ENCODE measurements at places on chromosomes 3 and 15.

GRCh38 chr3:27715454-27715806 lies 6.7 kb downstream of the EOMES start:
- no peak for DNase-seq

DNA sequence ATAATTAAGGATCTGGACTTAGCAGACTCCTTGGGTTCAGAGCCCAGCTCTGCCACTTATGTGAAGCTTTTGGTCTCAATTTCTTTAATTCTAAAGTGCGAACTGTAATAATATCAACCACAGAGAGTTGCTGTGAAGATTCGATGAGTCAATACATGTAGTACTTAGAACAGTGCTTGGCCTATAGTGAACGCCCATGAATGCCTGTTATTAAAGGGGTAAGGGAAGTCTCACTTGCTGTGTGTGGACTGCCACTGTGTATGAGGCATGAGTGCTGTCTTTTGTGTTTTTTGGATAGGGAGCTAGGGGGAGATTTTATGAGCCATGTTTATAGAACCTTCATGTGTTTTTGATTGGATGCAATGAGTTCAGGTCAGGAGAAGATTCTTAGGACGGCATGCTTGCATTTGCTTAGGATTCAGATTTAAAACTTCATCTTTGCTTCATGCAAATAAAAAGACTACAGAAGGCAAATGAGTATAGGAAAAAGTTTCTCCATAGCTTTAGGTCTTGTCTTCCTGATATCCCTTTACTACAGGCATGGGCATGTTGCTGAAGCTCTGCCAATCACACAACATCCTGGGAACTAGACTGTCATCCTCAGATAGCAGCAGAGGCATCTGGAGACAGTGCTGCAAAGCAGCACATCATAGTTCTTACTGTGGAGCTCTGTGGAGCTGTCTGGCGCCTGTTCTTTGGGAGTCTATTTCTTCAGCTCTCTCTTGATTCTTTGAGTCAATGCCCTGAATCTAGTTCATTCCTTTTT lies 50.0 kb downstream of the PLS1 start:
- DNase-seq, result no peak

DNA sequence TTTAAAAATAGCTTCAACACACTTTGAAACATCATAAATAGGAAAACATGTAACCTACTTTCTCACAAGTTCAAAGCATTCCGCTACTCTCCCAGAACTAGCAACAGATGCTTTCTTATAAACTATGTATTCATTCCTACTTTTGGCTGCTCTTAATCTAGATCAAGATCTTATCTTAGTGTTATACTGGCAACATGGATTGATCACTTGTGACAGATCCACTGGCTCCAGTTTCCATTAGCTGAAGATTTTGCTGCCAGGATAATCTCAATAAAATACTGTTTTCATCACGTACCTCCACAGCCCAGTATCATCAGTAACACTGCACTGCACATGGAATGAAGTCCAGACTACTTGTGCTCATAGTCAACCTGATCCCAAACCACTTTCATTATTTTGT lies 491.7 kb upstream of the AGTR1 start:
- DNase-seq, result no peak

DNA sequence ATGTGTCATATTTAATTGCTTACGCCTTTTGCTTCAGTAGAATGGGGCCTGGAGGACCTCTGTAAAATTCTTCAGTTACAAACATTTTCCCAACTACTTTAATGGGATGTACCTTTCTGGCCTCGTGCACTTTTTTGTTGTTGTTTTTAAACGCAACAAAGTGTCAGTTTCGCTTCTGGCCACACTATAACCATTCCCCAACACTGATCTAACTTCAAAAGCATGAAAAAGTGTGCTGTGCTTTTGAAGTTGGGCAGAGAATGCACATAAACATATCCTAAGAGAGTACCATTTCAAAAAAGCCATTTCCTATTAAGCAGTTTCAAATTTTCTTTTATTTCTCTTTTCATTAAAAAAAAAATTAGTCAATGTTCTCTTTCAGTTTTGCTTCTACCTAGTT lies 435.8 kb downstream of the CNTN6 start:
- DNase-seq, result no peak

- DNase-seq, result no peak
These were observed 189.2 kb downstream of the TP63 start for GRCh38 chr3:189820365-189820720.

- no peak for DNase-seq
These were observed 572.2 kb downstream of the MECOM start for GRCh38 chr3:169091196-169091823.

DNA sequence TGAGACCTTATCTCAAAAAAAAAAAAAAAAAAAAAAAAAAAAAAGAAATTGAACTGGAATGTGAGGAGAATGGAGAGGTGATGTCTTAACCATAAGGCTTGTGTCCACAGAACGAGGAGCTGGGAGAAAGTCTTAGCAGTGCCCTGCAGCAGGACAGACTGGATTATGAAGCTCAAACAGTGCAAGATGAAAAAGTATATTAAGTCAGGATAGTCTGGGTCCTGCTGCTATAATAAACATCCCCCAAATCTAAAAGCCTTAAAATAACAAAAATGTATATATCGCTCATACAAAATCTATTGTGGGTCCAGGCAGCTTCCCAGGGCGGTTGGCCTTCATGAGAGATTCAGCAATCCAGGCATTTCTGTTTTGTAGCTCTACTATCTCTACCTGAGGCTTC lies 175.5 kb downstream of the RAB11A start:
- DNase-seq, result no peak

- DNase-seq, result no peak
These were observed 843.9 kb downstream of the TUSC7 start for GRCh38 chr3:117553461-117553860.

DNA sequence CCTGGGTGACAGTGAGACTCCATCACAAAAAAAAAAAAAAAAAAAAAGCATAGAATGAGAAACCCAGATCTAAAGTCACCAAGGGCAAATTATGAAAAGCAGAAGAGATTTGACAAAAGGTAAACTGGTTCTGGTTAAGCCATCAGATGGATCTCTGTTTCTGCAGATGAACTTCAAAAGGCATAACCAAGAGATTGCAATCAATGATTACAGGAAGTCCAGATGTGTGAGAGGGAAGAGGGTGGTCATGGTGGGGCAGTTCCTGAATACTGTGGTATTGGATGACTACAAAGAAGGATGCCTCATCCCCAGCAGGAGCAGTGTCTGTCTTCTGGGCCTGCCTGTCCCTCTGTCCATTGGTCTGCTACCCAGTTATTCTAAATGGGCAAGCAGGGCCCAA lies 3.8 kb downstream of the P4HTM start:
- no peak for DNase-seq

DNA sequence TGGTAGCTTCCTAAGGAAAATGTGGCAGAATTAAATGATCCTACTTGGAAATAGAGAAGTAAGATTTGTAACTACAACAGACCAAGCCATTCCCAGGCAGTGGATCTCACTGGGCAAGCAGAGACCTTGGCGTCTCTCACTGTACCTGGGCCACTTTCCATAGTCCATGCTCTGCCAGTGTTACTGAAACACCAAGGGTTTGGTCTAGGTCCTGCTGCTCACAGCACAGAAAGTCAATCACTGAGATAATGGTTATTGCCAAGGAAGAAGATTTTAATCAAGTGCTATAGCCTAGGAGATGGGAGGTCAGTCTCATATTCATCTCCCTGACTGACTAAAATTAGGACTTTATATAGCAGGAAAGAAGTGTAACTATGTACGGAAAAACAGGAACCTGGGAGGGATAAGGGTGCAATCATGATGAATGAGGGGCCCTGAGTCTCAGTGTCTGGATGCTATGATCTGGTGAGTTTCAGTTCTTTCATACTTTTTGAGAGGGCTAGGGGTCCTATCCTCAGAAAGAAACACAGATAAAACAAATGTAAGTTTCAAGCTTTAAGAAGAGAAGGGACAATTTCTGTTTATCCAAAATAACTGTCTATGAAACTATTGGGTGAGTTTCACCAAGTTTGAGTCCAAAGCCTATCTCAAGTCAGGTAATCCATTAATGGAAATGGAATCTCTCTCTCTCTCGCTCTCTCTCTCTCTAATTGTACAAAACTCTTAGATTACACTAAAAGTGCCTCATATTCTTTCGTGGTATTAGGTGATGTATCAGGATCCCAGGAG lies 20.6 kb downstream of the GPR15 start:
- DNase-seq, result no peak

- no peak for DNase-seq
These were observed 69.0 kb upstream of the FNDC3B start for GRCh38 chr3:171970301-171970788.

GRCh38 chr3:133851931-133852330 lies 43.8 kb downstream of the RAB6B start:
- no peak for DNase-seq

DNA sequence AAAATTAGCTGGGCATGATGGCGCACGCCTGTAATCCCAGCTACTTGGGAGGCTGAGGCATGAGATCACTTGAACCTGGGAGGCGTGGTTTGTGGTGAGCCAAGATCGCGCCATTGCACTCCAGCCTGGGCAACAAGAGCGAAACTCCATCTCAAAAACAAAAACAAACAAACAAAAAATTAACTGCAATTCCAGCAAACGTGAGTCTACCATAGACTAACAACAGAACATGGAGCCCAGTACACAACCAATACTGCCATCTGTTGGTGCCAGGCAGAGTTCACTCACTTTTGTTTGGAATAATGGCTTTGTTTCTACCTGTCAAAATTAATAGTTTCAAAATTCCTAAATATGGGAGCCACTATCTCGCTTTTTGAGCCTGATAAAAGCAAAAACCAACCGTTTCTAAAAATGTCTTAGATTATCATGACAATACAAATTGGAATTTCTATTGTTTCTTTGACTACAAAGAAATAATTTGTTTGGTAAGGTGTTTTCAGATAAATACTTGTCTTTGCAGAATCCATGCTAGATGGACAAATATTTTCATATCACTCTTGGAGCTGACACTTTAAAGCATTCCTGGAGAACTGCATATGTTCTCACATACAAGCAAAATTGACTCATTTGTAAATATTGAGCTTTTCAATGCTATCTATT lies 45.0 kb downstream of the GPR176 start:
- DNase-seq, result no peak

DNA sequence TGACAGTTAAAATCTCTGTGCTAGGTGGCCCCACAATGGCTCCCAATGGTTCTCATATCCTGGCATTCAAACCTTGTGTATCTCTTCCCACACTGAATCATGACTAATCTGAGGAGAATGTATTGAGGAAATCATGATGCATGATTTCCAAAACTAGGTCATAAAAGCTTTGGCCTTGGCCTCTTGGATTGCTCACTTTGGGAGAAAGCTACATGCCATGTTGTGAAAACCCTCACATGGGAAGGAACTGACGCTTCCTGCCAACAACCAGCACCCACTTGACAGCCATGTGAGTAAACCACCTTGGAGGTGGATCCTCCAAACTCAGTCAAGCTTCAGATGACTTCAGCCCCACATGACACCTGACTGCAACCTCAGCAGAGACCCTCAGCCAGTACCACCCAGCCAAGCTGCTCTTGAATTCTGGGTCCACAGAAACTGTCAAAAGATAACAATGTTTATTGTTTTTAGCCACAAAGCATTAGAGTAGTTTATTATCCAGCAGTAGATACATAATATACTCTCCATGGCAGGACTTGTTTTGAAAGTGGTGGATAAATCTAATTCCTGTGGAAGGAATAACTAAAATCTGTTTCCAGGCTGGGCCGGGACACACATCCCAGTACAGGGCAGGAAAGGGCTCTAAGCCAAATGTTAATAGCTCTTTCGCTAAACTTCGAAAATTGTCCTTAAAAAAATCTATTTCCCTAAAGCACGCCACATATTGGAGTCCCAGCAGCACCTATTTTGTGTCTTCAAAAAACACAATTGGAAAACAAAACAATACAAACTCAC lies 1.0 kb upstream of the ZNF620 start:
- no peak for DNase-seq

DNA sequence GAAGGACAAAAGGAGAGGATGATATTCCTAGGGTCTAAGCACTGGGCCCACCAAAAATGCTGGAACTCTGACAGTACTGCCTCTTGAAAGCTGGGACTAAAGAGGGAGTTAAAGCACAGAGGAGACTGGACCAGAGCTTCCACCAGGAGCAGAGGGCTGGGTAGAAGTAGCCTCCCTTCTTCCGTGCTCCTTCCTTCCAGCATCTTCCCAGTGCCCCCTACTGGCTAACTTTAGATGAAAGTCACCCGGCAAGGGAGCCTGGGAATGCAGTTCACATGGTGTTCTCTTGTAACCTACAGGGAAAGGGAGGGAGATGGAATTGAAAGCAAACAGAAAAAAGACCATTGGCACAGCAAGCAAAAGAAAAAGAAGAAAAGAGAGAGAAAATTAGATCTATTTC lies 106.1 kb upstream of the COL8A1 start:
- DNase-seq, result no peak

GRCh38 chr15:80710635-80711554 lies 15.8 kb downstream of the ABHD17C start:
- no peak for DNase-seq

GRCh38 chr3:14438929-14439328 lies 36.5 kb downstream of the SLC6A6 start:
- no peak for DNase-seq

GRCh38 chr3:105806359-105806758 lies 62.5 kb downstream of the CBLB start:
- DNase-seq, result no peak

GRCh38 chr3:53258600-53259426 lies 3.0 kb upstream of the TKT start:
- DNase-seq, result no peak

- no peak for DNase-seq
These were observed 16.0 kb downstream of the ARMC8 start for GRCh38 chr3:138202945-138203701.

DNA sequence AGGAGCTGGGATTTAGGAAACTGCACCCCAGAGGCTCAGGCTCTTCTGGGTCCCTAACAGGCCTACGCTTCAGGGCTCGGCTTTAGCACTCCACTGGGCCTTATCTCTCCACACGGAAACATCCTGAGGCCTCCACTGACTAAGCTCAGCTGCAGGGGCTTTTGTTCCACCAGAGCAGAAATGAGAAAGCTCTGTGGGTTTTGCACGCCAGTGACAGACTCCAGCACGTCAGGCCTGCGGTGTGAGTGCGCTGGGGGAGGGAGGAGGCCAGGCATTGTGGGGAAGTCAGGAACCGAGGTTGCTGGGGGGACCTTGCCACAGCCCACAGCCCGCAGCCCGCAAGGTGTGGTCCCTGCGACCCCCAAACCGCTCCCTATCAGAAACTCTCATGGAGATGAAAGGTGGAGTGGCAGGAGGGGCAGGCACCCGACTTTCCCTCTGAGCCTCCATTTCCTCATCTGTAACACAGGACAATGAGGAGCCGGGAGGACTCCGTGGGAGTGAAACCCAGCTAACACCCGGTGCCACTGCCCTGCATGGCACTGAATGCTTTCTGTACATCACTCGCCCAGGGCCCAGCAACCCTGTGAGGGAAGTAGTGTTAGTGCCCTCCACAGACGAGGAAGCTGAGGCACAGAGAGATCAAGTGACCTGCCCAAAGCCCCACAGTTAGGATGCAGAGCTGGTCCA lies 106.5 kb downstream of the TPRA1 start:
- DNase-seq, result no peak

- DNase-seq, result no peak
These were observed 30.6 kb downstream of the SLC28A1 start for GRCh38 chr15:84914909-84915605.

Measured in stimulated activated CD8-positive, alpha-beta memory T cell treated with anti-CD3 and anti-CD28 coated beads, Interleukin-15, amount 100 ng/mL, for 24 hours (primary cell).